NT2/D1 (cell line): ENCODE measurements at places on chromosomes 5 and 9.

GRCh38 chr5:14983666-14984441, 112.3 kb upstream of the ANKH start:
- DNase-seq = no peak

DNA sequence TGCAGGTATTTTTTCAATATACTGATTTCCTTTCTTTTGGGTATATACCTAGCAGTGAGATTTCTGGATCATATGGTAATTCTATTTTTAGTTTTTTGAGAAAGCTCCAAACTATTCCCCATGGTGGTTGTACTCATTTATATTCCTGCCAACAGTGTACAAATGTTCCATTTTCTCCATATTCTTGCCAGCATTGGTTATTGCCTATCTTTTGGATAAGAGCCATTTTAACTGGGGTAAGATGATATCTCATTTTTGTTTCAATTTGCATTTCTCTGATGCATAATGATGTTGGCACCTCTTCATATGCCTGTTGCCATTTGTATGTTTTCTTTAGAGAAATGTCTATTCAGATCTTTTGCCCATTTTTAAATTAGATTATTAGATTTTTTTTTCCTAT, 85.6 kb upstream of the FST start:
- DNase-seq = no peak

DNA sequence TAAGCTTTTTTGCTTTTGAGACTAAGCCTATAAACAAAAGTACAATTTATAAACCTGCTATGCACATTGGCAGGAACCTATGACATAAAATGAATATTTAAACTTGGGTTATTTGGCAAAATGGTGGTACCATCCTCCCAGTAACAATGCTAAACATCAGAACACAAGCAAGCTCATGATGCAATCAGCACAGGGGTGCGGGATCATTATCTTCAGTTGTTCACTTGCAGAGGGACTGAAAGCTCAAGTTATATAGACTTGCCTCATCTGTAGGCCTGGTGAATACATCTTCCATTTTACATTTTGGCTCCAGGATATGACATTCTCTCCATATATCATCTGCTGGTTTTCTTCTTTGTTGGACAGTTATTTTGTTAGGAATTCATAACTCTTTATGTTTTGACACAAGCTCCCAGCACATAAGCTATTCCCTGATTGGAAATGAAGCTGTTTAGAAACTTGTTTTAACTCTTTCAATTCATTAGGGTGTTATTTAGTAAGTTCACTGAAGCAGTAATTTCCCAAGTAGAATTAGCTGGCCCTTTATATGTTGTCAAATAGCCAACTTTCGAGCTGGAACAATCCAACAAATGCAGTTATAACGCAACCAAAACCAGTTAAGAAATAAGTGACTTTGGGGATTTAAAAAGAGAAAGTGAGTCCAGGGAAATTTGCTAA, 124.7 kb upstream of the LIFR start:
- no peak for DNase-seq

DNA sequence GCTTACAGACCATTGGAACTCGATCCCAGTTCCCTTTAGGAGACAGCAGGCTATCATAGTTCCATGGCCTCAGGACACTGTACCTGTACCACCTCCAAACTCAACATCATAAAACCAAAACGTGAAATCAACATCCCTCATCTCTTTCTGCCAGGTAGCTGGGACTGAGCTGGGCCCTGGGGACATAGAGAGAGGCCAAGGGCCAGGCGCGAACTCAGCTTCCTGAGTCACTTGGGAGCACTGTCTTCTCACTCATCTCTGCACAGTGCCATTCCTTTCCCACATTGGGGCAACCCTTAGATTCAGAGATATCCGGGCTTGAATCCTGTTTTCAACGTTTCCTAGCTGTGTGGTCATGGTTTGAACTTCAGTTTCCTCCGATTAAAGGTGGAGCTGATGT, 12.2 kb downstream of the DAB2IP start:
- DNase-seq = no peak

DNA sequence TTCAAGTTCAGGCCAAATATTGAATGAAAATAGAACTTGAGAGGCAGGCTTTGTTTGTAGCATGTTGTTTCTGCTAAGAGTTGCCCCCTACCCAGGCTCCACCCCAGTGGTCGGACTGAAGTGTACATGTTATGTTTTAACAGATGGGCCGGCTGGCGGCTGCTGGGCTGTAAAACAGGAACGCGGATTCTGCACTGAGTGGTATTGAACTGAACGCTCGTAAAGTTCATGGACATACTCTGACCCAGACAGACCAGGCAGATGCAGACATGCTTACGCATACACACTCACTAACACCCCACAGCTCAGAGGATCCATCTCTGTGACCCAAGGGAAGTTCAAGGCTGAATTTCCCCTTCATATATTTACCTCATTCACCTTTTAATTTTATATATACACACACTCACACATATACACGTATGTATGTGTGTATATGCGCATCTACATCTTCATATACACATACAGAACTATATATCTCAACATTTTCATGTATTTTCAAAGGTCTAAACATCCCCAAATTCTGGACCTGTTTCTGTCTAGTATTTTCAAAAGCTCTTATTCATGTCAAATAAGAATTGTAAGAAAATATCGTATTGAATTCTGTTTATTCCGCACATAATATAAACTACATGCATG, 1.4 kb downstream of the MARCHF3 start:
- DNase-seq = no peak

GRCh38 chr5:169880012-169880663, 100.2 kb downstream of the INSYN2B start:
- DNase-seq = no peak

- DNase-seq = no peak
Measured at GRCh38 chr5:31047007-31047406, 146.5 kb upstream of the CDH6 start.

DNA sequence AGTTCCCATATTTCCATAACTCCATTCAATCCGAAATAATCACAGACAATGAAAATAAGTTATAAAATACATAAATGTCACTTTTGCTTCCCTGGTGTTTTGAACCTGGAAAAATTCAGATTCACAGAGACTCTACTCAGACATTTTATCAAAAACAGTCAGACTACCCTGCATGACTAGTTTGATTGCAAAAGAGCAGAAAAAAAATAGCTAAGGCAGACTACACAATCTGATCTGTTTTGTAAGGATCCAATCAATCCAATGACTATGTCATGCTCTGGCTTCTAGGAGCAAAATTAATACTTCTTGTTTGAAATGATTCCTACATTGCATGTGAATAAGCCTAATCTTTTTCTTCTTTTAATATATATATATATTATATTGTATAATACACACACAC, 1262.6 kb downstream of the EFNA5 start:
- DNase-seq = no peak

DNA sequence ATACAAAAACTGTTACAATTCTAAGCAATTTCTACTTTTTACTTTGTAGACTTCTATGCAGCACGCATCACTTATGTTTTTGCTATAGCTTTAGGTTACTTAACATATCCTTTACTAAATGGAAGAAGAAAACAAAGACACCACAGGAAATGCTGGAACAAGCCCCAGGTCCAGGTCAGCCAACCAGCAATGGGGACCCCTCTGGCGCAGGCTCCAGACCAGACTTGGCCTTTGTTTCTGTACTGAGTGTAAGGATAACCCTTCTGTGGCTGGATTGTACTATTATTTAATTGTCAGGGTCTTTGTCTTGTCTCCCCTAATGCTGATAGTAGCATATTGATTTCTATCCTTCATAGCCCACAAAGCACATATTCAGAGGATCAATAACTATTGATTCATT, 4.2 kb downstream of the SEMA4D start:
- no peak for DNase-seq

DNA sequence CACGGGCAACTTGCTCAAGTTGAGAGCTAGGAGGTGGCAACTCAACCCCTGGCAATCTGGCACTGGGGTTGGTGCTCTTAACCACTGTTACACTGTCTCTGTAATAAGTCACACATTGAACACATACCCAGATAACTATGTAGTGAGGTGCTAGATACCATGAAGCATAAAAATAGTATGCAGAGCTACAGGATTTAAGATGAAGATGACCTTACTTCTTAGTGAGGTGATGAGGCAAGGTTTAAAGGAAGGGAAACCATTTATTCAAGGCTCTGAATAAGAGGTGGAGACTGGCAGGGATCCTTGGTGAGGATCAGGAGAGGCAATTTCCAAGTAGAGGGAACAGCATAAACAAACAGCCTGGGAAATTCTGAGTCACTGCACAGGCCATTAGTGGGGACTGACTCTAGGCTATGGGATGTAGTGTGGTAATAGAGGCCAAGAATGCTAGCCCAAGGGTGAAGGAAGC, 67.6 kb upstream of the NR3C1 start:
- no peak for DNase-seq

- DNase-seq = no peak
Measured at GRCh38 chr9:68648164-68648563, 56.9 kb upstream of the PIP5K1B start.

- DNase-seq = no peak
Measured at GRCh38 chr5:161167016-161167767, 315.2 kb upstream of the ATP10B start.

DNA sequence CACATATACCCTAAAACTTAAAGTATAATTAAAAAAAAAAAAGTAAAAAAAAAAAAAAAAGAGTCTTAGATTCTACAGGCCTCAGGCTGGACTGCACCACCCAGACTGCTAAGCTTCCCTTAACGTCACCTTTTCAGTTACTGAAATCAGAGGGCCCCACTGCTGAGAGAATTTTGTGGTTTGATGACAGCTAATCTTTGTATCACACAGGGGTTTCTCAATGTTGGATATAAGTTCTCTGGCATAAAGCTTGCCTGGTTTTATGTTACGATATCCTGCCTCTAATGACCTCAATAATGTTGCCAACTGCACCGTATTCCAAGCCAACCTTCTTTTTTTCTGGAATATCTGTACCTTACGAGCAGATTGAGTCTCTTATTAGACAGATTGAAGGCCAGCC, 43.1 kb upstream of the C6 start:
- DNase-seq = no peak

DNA sequence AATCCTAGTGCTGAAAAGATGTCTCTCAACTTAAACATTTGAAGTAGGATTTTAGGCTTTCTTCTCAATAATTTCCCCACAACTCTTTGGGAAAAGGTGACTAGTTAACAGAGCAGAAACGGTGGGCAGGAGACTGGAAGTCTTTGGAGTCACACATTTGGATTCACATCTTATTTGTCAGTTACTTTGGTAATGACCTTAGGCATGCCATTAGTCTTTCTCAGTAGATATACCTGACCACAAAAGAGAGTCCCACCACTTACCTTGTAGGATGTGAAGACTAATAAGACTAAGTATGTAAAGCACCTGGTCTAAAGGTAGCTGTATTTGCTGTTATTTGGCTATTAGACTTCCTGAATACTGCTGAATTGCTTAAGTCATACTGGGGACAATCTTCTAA, 35.4 kb downstream of the DAP start:
- DNase-seq = no peak

DNA sequence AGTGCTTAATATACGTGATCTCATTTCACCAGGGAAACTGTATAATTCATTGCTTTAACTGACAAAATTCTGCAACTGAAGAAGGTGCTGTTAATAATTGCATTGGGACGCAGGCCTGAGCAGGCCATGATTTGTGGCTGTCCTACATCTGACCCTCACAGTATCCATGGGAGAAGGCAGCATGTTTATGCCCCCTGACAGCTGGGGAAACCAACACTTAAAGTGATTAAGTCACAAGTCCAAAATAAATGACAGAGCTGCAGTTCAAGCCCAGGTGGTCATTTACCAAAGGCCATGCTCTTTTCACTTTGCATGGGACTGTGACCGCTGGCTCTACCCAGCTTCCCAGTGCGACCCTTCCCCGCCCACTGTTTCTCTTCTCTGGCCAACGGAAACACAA, 30.5 kb upstream of the KCNMB1 start:
- DNase-seq = no peak

GRCh38 chr9:109986521-109986991, 206.6 kb downstream of the PALM2AKAP2 start:
- DNase-seq = no peak

- DNase-seq = no peak
Measured at GRCh38 chr5:10634050-10634449, 70.2 kb downstream of the ANKRD33B start.

DNA sequence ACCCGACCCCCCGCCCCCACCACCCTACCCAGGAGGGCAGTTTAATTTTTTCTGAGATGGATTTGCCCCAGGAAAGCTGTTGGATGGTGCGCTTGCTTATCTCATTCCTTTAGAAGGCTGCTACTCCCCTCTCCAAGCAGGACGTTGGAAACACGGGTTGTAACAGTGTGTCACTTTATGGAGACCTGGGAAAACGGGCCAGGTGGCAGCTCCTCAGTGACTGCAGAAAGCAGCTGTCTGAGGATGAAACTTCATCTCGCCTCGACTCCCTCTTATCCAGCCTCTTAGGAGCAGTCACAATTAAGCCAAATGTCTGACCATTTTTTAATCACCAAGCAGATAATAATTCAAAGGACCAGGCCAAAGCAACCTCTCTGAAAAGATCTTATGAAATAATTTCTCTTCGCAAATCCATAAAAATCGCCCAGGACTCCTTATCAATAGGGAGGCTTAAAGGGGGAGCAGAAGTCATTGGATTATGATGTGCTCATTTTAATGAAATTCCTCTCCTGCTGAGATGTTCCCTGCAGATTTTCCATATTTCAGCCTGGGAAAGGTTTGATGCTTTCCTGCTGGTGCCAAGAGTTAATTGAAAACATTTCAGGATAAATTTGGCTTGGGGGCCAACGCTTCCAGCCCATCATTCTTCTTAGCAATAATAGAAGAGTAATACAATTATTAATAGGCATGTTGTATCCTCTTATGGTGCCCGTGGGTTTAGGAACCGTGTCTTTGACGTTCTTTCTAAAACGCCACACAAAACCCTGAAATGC, 26.0 kb downstream of the GAS1 start:
- DNase-seq = no peak

DNA sequence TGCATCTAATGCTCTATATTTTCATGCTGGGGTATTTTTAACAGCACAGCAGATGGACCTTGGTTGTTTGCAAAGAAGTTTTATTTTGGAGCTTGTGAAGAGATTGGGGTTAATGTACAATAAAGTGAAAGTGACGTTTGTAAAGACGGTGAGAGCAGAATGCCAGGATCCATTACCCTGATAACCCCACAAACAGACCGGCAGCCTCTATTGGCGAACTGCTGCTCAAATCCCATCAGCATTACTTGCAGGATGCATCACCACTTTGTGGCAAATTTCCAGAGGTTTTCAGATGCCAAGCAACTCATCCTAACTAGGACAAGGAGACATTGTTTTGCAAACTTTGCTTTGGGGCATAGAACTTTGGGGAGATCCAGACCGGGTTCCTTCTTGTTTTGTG, 383.3 kb upstream of the ZNF462 start:
- DNase-seq = no peak

DNA sequence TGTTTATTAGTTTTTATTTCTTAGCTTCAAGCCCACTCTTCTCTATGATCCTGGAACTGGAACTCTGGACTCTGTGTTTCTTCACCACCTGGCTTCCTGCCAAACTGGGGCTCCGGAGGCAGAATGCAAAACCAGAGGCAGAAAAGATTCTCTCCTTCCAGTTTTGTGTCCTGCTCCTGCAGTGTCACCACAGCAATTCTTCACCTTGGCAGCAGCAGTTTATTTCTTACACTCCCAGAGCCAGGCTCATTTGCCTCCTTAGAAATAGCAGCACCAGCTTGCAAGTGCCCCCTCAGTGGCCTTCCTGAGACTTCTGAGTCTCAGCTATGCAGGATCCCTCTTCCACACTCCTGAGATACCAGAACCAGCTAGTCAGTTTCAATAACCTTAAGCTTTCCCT, 26.7 kb upstream of the CAMK4 start:
- DNase-seq = no peak
